ENCODE measurements at places on chromosomes 5 and 9.

GRCh38 chr5:109705596-109705995 lies 15.9 kb downstream of the MAN2A1 start:
- no peak for DNase-seq

DNA sequence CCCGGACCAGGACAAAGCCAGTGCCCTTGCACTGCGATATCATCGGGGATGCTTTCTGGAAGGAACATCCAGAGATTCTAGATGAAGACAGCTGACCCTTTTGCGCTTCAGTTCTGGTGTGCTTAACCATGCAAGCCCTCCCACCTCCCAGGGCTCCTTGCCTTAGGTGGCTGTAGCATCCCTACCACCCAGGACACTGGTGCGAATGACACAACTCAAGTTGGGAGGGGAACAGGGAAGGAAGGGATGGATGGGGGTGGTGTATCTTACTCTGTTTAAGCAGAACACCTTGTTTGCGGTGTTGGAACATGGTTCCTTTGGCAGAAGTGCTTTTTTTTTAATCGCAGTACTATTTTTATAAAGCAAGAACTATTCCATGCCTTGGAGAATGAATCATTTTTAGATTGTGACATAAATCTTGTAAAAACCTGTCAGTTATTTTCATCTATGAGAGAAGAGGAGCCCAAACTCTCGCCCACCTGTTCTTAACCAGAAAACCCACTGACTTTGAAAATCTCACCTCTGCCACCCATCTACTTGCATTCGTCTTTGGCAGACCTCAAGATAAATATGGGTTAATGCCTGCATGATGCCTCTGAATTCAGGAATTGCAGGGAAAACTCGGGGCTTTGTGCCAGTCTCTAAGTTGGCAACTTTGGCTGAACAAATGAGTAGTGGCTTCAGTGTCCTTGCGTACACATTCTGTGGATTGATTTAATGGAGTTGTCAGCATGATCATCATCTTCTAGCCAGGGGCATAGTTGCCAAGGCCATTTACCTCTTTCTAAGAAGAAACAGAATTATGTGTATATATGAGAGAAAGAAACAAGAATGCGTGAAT lies 3.9 kb upstream of the LSM11 start:
- no peak for DNase-seq

DNA sequence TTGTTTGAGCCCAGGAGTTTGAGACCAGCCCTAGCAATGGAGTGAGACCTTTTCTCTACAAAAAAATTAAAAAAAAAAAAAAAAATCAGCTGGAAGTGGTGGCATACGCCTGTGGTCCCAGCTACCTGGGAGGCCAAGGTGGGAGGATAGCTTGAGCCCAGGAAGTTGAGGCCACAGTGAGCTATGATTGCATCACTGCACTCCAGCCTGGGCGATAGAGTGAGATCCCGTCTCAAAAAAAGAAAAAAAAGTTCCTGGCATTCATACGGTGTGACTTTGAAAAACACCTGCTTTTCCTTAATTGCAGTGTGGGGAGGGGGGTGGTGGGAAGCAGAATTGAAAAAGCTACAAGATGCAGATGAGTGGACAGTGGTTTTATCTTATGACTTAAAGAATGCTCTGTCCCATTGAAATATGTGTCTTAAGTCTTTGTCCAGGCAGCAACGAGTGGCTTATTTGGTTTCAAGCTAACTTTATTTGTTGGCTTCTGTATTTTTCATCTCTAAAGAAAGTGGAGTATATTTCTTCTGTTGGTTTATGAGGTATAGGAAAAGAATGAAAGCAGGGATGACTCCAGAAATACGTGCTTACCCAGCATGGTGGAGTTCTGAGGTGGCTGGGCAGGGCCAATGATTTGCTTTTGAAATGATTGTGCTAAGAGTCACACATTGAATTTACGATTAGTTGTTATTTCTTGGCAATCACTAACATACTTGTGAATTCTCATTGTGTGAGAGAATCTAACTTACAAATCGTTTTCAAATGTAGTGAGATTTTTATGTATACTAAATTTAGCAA lies 27.8 kb downstream of the ROPN1L start:
- no peak for DNase-seq

GRCh38 chr5:179820127-179820482 lies 600 bp upstream of the SQSTM1 start:
- no peak for DNase-seq
